NCI-H1436 treated with DMSO at 0.1 percent for 48 hours (cell line): ENCODE measurements at places on chromosomes 16 and 17.

- no peak for DNase-seq
Observed at GRCh38 chr17:57762452-57763395, 17.6 kb upstream of the CCDC182 start.

GRCh38 chr16:65950211-65950610, 416.3 kb upstream of the CDH5 start:
- DNase-seq = no peak

DNA sequence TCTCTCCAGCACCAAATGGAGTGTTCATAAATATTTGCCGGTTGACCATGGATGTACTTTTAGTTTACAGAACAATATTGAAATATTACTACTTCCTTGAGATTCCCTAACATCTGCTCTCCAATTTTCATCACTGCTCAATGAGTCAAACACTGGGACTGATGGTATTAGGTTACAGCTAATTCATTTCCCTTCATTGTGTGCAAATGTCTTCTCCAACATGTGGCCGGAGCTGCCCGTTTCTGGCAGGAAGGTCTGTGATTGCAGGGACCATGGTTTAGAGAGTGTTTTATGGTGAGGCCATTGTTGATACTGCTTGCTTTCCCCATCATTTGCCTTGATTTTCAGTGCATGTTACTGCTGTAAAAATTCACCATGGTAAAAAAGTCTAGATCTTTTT, 209.3 kb downstream of the HS3ST3B1 start:
- no peak for DNase-seq

DNA sequence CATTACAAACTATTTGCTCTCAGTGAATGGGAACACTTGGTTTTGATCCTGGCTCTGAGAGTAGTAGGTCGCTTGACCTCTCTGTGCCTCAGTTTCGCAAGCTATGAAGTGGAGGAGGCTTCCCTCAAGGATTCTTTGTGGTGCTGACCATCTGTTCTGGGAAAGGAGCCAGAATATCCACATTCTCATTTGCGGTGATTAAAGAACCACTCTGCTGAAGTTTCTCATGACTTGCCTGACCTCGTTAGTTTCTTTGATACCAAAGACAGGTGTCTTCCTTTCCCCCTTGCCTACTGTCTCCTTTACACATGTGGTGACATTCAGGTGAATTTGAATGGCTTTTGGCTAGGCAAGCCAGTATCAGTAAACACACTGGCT, 116.0 kb downstream of the SNX29 start:
- DNase-seq = no peak

GRCh38 chr17:70343114-70343513, 173.8 kb downstream of the KCNJ2 start:
- no peak for DNase-seq

- DNase-seq = no peak
Observed at GRCh38 chr17:36933512-36934143, 3.6 kb upstream of the LHX1 start.

DNA sequence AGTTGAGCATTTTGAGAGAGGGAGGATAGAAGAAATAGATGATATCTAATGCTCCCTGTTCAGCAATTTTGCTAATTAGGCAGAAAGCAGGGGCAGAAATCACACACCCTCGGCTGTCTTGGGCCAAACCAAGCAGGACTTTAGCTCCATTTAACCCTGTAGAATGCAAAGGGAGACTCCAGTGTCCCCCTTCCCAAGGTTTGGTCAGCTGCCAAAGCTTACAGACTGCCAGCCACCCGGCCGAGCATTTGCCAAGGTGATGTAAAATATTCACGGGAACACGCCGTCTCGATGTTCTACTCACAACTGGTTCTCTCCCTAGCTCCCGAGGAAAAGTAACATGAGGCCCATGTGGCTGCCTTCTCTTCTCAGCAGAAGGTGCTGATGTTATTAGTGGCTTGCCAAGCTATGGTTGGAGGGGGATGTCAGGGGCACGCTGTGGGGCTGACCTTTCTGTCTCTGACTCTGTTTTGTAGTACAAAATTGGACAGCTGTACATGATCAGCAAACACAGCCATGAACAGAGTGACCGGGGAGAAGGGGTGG, 155.3 kb downstream of the PITPNC1 start:
- no peak for DNase-seq

DNA sequence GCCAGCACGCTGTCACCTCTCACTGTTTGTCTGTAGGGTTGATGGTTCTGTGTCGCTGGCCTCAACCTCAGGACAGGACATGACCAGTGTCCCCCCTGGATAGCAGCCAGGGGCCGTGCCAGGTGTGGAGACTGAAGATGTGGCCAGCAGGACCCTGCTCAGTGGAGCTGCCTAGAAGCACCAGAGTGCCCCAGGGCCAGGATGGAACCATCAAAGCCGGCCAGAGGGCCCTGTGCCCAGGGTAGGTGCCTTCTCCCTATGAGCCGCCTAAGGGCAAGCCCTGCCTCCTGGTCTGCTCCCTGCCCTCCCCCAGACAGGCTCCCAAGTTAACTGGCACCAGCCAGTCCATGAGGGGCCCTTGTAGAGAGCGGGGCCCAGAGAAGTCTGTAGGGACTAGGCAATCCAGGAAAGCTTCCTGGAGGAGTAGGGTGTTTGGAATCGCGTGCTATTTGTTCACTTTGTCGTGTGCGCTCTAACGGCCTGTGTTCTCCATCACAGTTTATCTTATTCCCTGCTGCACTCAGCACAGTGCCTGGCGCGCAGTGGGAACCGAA, 546 bp upstream of the NDUFB10 start:
- DNase-seq = no peak

DNA sequence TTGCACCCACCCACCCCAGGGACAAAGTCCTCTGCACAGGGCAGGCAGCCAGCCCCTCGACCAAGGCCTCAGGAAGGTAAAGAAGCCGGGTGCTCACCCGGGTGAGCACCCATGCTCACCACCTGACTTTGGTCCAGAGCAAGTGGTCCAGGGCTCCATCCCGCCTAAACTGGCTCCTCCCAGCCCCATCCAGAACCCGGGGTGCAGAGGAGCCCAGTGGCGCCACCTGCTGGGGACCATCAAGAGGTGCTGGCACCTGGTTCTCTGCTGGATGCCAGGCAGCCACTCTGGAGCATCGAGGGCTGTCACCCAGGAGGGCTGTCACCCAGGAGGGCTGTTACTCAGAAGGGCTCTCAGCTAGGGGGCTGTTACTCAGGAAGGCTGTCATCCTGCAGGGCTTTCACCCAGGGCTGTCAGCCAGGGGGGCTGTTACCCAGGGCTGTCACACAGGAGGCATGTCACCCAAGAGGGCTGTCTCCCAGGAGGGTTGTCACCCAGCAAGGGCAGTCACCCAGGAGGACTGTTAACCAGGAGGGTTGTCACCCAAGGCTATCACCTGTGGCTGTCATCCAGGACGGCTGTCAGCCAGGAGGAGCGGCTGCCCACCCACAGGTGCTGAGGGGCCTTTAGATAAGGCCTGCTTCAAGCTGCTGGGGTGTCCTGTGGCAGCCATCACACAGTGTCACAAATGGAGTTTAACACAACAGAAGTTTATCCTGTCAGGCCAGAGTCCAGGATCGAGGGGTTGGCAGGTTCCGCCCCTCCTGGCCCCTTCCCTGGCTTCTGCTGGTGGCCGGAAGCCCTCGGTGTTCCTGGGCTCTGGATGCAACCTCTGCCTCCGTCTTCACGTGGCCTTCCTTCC, 98.5 kb downstream of the TNFRSF13B start:
- DNase-seq = no peak

GRCh38 chr17:9268546-9268945, 247.2 kb downstream of the NTN1 start:
- DNase-seq = no peak

DNA sequence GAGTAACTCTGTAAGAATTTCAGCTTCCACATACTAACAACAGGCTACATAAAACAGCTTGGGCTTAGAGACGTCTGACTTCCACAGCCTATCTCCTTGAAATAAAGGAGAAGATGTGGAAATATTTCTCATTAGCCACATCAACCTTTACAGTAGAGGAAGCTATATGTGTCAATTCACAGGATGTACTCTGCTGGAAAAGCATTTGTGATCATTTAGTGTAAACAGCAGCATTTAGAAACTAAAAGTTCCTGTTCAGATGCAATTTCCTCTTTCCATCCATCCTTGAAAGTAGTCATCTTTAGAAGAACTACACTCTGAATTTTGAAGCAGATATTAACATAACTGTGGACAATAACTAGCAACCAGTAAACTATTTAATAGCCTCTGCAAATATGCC, 46.2 kb downstream of the XPO6 start:
- DNase-seq = no peak

DNA sequence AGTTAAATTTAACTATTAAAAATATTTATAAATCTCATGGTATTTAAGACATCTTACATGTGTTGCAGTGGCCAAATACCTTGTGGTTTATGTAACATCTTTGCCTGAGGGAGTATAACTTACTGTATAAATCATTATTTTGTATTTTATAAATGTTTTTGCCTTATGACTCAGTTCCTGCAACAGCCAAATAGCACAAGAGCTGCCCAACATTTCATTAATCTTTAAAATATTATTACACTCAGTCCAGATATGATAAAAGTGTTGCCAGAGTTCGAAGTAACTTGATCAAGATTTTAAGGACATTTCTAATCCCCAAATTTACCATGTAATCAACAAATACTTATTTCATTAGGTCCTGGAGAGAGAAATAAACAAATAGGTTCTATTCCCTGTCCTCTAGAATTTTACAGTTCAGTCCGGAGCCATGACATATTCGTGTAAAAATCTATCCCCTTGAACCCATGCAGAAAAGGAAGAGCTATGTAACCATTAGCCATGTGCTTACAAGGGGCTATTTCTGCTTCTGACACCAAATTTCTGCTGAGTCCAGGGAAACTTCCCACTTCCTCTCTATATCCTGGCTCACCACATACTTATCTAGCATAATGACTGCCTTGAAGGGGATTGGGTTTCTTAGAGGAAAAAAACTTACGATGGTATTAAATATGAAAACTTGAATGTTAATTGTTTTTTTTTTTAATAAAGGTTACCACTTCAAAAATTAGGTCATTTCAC, 44.0 kb downstream of the IRX6 start:
- no peak for DNase-seq

DNA sequence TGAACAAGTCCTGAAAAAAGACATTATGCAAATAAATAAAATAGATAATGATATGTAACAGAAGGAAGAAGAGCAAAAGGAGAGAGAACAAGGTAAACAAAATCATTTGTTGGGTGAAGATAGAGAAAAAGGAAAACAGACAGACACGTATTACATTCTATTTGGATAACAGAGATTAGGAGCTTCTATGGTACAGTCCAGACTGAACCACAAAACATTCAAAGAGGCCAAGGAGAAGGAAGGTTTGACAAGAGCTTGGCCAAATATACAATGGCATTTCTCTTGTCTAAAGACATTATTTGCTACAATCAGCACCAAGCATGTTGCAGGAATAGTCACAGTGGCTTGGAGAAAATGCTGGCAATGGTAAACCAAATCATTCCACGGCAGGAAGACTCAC, 29.2 kb downstream of the SMG6 start:
- DNase-seq = no peak

GRCh38 chr17:70374496-70374895, 205.2 kb downstream of the KCNJ2 start:
- DNase-seq = no peak

- DNase-seq = no peak
Observed at GRCh38 chr17:17661834-17662385, 19.3 kb upstream of the RAI1 start.

GRCh38 chr17:1616101-1616500, 12.5 kb downstream of the SLC43A2 start:
- DNase-seq = no peak

DNA sequence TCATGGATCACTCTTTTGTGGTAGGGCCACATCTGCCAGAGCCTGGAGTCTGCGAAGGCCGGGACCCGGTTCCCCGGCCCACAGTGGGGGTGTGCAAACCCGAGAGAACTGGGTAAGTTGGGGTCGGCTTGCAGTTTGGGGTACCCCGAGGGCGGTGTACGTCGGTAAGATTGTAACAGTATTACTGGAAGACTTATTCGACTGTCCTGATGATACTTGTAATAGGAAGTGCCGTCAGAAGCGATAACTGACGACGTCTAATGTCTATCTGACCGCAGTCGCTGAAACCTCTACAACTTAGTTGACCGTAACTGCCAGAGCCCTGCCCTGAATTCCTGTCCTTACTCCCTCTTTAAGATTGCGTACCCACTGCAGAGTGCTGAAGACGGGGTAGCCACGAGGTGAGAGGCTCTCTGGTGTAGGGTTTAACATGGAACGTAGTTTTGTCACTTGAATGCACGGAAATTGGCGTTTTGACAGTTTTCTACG, 24.0 kb downstream of the TRPV2 start:
- DNase-seq = no peak

DNA sequence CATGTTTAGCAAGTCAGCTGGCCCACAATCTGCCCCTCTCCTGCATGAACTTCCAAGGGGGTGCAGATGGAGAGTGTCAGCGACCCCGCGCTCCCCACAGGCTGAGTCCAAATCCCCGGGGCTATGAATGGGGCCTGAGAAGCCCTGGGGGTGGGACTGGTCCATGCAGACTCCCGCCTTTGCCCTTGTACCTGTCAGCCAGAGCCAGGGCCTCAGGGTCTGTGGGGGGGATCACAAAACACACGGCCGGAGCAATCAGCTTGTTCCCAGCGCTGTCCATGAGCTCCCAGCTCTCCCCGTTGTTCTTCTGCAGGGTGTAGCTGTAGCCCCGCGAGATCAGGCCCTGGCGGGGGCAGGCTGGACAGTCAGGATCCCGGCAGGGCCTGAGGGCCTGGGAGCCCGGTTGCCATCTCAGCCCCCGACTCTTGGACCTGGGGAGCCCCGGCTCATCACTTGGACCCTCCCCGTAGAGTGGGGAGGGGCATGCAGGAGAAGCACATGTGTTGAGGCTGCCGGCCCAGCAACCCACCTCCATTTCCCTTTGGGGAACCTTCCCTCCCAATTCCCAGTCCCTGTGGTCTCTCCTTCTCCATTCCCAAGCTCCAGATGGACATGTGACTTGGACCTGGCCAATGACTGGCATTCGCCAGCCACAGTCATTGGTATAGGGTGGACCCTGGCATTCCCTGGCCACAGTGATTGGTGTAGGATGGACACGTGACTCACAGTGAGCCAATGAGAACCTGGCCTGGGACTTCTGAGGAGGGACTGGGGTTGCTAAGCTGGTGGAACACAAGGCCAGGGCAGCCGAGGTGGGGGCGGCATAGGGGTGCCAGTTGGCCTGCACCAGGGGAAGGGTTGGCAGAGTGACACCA, 42.4 kb downstream of the PPL start:
- no peak for DNase-seq

GRCh38 chr17:60398227-60398959, 6.5 kb upstream of the USP32 start:
- no peak for DNase-seq

DNA sequence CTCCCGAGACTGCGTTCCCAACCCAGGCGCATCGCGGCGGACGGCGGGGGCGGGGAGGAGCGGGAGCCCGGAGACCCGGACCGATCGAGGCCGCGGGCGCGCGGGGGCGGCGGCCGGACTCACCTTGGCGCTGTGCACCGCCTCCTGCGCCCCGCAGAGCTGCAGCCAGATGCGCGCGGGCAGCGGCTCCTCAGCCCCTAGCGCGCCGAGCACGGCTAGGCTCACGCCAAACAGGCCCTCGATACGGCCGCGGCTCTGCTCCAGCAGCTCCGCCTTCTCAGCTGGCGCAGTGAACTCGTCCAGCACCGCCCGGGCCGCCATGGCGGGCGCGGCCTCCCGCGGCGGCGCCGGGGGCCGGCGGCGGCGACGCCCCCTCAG, 339 bp downstream of the N4BP1 start:
- DNase-seq = no peak
